Thymus (tissue), 14 donors: ENCODE measurements at places on chromosomes 4 and X.

DNA sequence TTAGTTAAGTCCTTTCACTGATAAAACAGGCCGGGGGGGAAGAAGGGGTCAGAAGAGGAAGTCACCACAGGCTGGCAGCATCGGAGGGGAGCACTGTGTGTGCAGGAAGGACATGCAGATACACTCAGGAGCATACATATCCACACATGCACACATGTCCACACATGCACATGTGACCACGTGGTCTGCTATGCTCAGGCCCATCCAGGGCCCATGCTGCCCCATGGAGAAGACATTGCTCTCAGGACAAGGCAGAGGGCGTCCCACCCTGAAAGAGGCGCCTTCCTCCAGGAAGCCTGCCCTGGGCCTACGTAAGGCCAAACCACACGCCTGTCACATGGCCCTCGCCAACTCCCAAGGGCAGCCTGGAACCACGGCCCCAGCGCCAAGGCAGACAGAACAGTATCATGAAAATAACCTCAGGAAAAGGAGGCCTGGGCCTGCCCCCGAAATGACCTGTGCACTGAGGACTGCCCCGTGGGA is 15.8 kb downstream of the WDR1 start:
- no peak for DNase-seq

DNA sequence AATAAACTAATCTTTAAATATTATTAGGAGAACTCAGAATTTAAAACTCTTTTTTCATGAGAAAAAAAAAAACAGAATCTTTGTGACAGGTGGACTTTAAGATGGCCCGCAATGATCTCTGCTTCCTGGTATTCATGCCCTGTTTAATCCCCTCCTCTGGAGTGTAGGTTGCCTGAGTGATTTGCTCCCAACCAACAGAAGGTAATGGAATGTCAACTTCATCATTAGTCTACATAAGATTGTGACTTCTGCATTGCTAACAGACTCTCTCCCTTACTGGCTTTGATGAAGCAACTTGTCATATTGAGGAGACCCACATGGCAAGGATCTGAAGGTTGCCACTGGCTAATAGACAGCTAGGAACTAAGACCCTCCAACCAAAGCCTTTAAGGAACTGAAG is 88.8 kb downstream of the CORIN start:
- DNase-seq: no peak

DNA sequence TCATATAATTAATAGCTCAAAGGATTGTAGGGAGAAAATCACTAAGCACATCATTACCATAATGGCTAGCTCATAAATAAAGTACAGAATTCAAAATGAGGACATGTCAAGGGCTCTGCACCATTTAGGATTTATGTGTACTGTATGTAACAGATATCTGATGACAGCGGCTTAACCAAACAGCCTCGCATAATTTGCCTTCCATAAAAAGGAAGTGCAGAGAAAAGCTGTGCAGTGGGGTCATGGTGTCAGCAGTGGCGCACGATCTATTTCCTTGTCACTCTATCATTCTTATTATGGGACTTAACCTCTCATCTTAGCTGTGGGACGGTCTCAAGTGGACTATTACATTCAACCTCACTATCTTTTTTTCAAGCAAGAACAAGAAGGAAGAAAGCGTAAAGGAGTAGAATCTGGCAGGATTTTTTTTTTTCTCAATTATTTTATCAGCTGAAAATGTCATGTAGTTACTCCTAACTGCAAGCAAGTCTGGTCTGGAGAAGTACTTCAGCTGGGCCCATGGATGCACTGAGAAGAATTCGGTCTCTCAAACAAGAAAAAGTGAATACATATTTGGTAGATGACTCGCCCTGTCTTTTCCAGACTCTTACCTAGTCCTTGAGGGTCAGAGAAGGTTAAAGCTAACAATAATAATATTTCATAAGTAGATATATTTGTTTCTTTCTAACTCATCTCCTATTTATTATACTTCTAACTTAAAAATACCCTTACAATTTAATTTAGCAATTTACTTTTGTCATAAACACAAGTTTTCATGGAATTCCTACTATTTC is 94.6 kb downstream of the COX18 start:
- DNase-seq: no peak

- no peak for DNase-seq
Measured at GRCh38 chr4:108163351-108163750, 5.4 kb downstream of the LEF1 start.

GRCh38 chr4:8830611-8831200 is 40.9 kb downstream of the HMX1 start:
- DNase-seq: no peak

DNA sequence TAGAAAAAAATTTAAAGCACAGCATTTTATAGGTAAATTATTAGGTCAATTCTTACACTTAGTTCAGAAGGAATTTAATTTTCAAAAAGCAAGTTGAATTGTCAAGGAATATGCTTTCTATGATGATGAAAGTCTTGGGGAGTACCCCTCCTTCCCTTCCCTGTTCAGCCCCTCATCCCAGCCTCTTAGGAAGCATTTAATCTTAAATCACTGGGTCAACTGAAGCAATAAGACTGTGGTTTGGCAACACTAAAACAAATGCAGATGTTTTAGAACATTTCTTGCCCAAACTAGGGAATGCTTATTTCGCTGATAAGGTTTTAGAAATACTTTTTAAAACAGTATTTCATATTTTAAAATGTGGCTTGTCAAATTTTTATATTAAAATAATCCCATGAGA is 19.1 kb upstream of the ARSJ start:
- no peak for DNase-seq
